ENCODE measurements at places on chromosomes 2 and 18.
A peak's percentile ranks its signal among the peaks of the same experiment; 100 is the strongest.

DNA sequence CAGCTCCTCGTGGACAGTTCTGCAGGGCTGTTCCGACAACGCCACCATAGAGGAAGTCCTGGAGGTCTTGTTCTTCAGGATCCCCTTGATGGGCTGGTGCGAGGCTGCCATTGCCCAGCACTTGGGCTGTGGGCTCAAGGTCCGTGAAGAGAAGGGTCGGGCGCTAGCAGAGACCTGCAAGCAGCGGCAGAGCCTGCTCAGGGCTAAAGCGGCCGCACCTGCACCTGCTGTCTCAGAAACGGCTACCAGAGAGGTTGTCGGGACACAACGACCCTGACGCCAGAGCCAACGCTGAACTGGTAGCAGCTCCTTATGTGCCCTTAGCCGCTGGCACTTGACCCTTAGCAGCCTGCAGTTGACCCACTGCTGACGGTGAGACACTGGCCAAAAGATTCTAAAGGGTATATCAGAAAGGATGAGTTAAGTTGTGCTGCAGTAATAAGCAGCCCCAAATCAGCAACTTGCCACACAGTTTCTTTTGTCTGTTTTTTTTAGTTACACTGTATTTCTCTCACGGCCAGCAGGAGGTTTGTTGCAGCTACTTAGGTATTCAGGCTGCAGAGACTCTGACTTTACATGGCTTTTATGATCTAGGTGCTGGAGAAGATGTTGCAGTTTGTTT lies 55.5 kb upstream of the ST6GAL2 start:
- no peak for DNase-seq

DNA sequence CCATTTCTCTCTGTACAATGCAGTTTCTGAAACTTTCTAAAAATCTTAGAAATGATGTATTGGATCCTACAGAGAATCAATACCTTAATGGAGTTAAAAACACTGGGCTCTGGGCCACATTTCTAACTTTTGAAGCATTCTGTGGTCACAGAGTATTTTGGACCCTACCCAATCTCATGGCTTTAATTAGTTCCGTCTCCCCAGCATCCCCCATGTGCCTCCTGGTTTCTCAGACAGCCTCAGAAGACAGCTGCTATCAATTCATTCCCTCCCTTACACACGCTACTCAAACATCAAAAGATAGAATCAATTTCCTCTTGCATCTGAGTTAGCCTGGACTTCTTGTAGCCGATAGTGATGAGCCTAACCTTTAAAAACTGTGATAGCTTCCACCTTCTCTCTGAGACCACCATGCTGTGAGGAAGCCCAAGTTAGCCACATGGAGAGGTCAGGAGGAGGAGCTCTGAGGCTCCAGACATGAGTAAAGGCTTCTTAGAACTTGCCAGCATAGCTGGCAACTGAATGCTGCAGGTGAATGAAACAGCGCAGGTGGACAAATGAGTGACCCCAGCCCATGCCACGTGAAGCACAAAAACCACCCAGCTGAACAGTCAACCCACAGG lies 10.4 kb downstream of the ADCY3 start:
- no peak for DNase-seq

GRCh38 chr2:1818404-1818803 lies 74.1 kb upstream of the PXDN start:
- no peak for DNase-seq

GRCh38 chr2:227436436-227437174 lies 35.4 kb upstream of the AGFG1 start:
- no peak for DNase-seq

DNA sequence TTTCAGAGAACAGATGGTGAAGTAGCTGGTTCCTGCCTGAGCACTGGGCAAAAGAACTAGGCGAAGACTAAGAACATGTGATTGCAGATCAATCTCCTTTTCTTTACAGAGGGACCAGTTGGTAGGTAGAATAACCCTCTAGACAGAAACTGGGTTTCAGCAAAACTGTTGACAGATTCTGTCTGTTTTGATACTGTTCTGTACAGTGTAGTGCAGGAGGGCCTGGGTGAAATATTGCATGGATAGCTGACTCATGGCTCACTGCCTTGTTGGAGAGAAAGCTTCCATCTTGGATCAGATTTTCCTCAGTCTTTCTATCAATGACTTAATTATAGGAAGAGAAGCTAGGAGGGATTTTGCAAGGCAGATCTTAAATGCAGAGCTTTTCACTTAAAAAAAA lies 95.8 kb downstream of the ZNF532 start:
- DNase-seq: no peak

DNA sequence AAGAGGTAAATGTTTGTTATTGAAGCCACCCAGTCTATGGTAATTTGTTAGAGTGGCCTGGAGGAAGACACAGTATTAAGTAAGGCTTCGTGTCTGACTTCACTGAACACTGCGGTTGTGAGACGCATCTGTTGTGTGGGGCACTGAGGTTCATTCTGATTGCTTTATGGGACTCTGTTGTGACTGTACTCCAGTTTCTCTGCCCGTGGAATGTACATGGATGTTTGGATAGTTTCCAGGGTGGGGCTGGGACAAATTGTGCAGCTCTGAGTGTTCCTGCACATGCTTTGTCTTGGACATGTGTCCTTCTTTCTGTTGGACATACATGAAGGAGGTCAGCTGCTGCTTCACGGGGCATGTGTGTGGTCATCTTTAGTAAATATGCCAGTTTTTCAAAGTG lies 58.6 kb downstream of the ODC1 start:
- no peak for DNase-seq

DNA sequence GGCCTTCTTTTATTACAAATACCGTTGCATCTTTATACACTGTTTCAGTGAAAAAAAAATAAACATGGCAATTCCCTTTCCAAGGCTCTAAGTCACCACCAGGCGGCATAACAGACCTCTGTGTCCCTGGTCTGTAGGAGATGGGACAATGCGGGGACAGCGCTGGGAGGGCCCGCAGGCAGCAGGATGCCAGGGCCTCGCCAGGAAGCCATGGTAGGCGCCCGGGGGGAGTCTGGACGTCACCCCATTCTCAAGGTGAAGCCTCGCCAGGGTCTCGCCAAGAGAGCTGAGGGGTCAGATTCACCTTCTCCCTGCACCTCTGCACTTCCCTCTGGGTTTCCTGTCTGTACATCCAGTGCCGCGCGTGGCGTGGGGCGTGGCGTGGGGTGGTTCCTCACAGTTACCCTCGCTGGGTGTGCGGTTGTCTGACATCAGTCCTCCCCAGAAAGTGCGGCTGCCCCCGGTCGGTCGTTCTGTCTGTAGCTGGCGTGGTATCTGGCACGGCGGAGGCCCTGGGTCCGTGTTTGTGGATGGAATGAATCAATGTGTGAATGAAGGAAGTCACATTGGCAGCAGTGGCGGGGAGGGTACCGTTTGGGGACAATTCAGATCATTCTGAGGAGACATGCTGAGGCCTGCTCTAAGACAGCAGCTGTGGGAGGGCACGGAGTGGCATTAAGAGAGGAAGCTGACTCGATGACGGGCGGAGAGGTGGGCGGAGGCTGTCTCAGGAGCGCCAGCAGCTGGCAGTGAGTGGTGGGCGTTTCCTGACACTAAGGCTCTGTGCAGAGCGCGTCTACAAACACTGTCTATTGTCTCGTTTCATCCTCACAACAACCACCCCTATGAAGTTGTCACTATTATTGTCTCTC lies 46.0 kb downstream of the LRRFIP1 start:
- peak; percentile 45 for DNase-seq
